ENCODE measurements at places on chromosomes 1 and 21.

DNA sequence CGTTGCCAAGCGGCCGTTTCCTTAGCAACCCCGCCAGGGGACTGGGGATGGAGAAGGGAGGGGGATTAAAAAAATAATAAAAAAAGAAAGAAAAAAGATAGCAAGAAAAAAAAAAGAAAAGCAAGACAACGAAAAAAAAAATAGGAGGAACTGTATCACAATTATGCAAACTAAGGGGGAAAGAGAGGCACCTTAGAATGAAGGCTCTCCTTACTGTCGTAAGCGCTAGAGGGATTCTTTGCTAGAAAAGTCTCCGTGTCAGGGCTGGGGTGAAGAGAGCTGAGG, 625 bp upstream of the NEGR1 start:
- DNase-seq: no peak

DNA sequence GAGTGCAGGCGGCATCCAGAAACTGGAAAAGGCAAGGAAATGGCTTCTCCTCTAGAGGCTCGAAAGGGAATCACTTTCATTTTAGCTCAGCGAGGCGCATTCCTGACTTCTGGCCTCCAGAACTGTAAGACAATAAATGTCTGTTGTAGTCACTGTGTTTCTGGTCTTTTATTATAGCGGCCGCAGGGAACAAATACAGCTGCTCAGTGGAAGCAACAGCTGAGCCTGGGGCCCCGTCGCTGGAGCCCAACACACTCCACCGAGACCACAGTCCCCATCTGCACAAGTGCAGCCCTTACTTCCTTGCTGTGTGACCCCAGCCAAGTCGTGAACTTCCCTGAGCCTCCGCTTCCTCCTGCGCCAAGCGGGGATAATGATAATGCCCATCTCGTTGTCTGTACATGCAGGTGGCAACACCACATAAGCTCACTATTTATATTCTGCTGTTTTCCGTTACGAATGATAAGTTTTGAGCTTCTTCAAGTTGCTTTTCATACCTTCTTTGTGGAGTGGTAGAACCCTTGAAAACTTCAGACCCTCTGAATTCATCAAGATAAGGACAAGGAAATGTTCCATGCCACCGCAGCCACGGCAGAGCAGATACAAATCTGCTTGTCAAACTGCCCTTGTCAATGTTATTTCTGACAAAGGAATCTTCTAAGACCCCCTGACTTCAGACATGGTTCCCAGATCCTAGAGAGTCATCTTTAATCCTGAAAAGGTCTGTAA, 3.2 kb upstream of the LAPTM5 start:
- no peak for DNase-seq

GRCh38 chr1:29853716-29854330, 617.5 kb downstream of the PTPRU start:
- no peak for DNase-seq

DNA sequence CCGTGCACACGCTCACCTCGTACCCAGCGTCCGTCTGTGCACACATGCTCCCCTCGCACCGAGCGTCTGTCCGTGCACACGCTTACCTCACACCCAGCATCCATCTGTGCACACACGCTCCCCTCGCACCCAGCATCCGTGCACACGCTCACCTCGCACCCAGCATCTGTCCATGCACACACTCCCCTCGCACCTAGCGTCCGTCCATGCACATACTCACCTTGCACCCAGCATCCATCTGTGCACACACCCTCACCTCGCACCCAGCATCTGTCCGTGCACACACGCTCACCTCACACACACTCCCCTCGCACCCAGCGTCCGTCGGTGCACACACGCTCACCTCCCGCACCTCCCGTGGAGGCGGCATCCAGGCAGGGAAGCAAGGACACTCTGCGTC, 24.4 kb upstream of the COL18A1 start:
- DNase-seq: no peak

- DNase-seq: peak; percentile 33
These were observed 23.6 kb downstream of the GPA33 start for GRCh38 chr1:167066333-167067122.

GRCh38 chr1:19239876-19240275, 11.4 kb downstream of the EMC1 start:
- DNase-seq: no peak

DNA sequence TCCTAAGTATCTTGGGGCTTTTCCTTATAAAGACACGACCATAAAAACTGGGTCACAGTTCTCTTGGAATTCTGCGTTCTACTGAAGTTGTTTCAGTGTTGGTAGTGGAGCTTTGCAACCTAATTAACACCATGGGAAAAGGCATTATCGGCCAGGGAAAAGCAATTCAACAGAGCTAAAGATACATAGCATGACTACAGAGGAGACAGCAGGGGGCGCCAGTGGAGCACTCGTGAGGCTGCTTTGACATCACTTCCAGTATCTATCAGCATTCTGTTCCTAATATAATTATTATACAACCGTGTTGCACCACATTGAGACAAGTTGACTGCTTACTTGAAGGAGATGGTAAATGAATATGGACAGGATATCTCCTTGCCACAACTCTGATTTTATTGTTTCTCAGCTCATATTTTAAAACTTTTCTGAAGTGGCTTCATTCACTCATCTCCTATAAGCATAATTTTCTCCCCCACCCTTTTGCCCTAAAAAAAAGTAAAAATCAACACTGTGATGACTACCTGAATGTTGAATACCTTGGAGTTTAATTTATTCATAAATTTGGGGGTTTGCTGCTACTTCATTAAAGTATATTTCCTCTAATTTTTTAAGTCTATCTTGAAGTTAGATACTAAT, 39.4 kb downstream of the ZP4 start:
- no peak for DNase-seq

GRCh38 chr1:220241072-220241663, 31.1 kb downstream of the RAB3GAP2 start:
- no peak for DNase-seq

- no peak for DNase-seq
These were observed 29.6 kb downstream of the UBE2G2 start for GRCh38 chr21:44771896-44772525.

DNA sequence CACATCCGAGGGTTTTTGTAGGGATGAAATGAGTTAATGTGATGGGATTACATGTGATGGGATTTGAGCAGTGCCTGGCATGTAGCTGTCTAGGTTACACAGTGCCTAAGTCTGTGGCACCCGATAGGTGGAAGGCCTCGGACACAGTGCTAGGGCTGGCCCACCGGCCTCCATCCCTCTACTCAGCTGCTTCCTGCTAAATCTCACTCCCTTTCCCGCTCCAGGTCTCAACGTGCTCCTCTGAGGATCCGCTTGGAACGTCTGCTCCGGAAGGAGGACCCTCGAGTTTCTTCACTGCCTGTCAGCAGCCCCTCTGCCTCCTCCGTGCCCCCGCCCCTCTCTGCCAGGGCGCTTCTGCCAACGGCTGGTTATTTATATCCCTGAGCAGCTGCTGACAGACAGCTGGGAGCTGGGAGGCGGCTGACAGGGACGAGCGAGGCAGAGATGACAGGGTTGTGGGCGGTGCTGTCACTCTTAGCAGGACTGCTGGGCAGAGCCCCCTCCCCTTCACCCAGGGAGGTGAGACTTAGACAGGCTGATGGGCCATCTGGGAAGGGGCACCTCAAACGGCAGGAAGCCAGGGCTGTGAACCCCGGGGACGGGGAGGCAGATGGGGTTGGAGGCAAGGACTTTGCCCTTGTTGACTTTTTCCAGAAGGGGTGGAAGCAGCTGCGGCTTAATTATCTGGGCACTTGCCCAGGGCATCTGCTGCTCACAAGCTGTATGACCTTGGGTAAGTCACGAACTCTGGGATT, 26.6 kb upstream of the LRRN2 start:
- no peak for DNase-seq

GRCh38 chr1:219373616-219373935, 199.9 kb downstream of the LYPLAL1 start:
- no peak for DNase-seq

GRCh38 chr1:169999761-170000160, 74.7 kb downstream of the KIFAP3 start:
- DNase-seq: no peak

- no peak for DNase-seq
These were observed 2.6 kb downstream of the SLAMF8 start for GRCh38 chr1:159829273-159829634.

GRCh38 chr1:55589671-55590297, 374.6 kb upstream of the USP24 start:
- no peak for DNase-seq

GRCh38 chr21:34274001-34274400, 89.8 kb upstream of the KCNE2 start:
- no peak for DNase-seq

GRCh38 chr1:158046715-158047510, 53.5 kb downstream of the KIRREL1 start:
- DNase-seq: no peak

GRCh38 chr1:205481629-205482151, 22.8 kb upstream of the CDK18 start:
- DNase-seq: no peak

- DNase-seq: no peak
These were observed 663 bp upstream of the GBP6 start for GRCh38 chr1:89363196-89363595.

DNA sequence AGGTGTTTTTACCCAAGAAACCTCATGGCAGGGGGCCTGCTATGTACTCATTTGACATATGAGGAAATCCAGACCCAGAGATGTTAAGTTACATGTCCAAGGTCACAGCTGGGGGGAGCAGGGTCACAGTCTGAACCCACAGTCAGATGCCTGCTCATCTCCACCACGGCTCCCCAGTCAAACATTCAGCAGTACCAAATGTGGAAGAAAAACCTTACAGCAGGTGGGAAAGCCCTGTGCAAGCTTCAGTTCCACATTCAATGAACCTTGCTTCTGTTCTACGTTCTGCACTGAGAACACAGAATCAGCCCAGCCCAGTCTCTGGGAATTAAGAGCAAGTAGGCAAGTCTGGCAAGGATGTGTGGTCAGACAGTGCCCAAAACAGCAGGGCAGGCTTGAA, 35.2 kb downstream of the LRP8 start:
- DNase-seq: no peak

GRCh38 chr1:206679738-206680211, 4.9 kb upstream of the MAPKAPK2 start:
- DNase-seq: no peak

DNA sequence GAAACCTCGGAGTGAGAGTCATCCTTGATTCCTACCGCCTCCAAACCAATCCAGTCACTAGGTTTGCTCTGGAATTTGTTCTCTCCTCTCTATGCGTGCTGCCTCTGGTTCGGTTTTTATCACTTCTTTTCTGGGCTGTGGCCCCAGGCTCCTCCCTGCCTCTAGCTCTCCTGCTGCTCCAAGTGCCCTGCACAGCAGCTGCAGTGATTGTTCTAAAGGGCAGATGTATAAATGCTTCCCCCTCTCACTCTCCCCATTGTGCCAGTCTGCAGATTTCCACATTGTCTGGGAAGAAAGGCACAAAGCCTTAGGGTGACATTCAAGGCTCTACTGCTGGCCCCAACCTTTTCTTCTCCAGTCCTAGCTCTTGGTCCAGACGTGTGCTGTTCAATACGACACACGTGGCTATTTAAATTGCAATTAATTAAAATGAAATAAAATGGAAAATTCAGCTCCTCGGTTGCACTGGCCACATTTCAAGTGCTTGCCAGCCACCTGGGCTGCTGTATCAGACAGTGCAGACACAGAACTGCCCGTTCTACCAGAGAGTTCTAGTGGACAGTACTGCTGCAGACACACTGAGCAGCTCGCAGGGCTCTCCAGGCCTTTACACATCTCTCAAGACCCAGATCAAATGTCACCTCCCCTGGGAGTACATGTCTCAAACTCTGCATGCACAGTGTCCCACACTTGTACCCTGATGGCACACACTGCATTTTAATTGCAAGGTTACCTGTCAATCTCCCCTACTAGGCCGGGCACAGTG, 12.4 kb downstream of the TRIM62 start:
- DNase-seq: no peak

DNA sequence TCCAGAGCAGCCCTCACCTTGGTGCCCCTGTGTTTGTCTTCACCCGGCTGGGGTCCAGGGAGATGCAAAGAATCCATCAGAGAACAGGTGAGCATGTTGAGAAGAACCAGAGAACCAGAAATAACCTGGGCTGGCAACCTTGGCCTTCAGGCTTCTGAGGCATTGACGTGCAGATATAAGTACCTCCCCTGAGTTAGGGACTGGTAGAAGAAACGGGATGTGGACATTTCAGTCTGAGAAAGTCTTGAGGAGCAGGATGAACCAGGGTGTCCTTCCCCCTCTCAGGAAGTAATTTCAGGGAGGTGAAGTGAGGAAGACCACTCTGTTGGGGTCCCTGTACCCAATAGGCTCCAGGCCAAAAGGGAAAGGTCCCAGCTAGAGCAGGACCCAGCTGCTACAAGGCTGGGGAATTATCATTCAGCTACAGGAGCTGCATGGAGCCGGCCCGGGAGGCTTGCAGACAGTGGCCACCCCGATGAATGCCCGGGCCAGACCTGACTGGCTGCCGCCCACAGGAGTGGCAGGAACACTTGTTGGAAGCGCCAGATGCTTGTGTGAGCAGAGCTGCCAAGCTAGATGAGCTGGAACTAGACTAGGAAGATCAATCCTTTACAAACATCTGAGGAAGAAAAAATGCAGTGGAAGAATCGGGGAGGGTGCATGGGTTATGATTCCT, 1.7 kb upstream of the AURKAIP1 start:
- DNase-seq: no peak

GRCh38 chr1:204093781-204094180, 20.9 kb downstream of the SOX13 start:
- DNase-seq: no peak

- no peak for DNase-seq
These were observed 58.5 kb downstream of the RIMS3 start for GRCh38 chr1:40606978-40607377.

DNA sequence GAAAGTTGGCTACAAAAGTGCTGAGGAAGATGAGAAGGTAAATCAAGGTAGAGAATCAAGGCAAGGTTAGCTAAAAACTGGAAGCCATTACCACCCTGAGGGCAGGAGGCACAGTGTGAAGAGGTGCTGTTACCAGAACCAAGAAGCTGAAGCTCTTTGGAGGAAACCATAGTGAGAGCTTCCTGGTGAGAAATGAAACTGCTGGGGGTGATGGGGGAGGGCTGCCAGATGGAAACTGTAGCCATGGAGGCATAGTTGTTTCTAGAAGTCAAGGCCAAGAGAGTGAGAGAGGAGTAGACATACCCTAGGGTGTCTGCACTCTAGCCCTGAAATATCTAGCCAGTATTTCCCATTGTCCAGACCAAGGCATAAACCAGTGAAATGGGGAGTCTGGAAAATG, 28.7 kb downstream of the IFI44 start:
- DNase-seq: no peak
